ENCODE measurements at places on chromosomes 7 and 10.

GRCh38 chr7:32153006-32153405 is 82.8 kb upstream of the PDE1C start:
- no peak for DNase-seq

GRCh38 chr7:106050002-106050745 is 61.9 kb downstream of the SYPL1 start:
- no peak for DNase-seq

DNA sequence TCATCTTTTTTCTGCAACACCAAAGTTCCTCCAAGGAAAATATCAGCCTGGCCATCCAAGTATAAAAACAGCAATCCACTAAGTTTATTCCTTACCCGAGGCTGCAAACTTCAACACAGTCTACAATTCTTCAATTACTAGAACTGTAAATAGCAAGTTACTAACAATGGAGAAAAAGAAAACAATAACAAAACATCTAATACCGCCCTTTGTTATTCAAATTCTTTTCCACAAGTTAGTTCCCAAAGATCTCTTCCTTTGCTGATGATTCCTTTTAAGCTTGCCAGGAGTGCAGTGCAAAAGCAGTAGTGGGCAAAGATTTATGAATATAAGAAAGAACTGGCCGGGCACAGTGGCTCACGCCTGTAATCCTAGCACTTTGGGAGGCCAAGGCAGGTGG is 86.2 kb downstream of the CUL2 start:
- DNase-seq = no peak

- no peak for DNase-seq
Observed at GRCh38 chr7:21454906-21455305, 27.0 kb downstream of the SP4 start.

- no peak for DNase-seq
Observed at GRCh38 chr10:50614444-50615137, 9.2 kb downstream of the SGMS1 start.
